ENCODE measurements at places on chromosomes 5 and 9.

GRCh38 chr9:38413283-38413682 is 11.0 kb downstream of the IGFBPL1 start:
- DNase-seq = no peak

DNA sequence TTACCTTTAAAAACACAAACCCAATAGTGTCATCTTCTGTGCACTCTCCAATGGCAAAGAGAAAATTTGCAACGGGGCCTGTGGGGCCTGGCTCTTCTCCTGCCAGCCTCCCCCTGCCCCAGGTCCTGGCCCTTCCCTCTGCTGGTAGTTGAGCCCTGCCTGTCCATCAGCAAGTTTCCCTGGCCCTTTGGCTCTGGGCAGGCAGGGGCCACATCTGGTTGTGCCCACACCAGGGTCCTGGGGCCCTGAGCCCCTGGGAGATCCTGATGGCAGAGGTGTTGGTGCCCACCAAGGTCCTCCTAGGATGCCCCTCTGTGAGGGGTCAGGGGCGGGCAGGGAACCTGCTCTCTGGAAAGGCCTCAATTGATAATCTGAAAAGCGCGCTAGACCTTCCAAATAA is 157.3 kb downstream of the DAB2IP start:
- DNase-seq = no peak

- no peak for DNase-seq
These were observed 88.7 kb downstream of the ITGA1 start for GRCh38 chr5:52876456-52876855.

DNA sequence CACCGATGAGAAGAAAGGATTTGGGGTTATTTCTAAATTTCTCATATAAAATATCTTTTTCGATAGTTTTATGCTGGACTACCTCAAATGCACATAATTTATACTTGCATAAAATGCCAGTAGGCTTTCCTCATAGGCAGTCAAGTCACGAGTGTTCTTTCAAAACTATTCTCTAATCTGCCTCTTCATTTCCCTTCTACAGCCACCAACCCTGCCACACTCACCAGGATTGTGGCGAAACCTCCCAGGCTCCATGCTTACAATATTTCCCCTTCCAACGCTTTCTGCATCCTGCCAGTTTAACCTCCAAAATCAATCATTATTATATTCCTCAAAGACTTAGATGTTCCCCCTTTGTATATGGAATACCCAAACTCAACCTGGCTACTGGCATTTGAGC is 65.4 kb downstream of the FRMD3 start:
- DNase-seq = no peak

GRCh38 chr5:33685873-33686755 is 205.7 kb downstream of the ADAMTS12 start:
- DNase-seq = no peak

DNA sequence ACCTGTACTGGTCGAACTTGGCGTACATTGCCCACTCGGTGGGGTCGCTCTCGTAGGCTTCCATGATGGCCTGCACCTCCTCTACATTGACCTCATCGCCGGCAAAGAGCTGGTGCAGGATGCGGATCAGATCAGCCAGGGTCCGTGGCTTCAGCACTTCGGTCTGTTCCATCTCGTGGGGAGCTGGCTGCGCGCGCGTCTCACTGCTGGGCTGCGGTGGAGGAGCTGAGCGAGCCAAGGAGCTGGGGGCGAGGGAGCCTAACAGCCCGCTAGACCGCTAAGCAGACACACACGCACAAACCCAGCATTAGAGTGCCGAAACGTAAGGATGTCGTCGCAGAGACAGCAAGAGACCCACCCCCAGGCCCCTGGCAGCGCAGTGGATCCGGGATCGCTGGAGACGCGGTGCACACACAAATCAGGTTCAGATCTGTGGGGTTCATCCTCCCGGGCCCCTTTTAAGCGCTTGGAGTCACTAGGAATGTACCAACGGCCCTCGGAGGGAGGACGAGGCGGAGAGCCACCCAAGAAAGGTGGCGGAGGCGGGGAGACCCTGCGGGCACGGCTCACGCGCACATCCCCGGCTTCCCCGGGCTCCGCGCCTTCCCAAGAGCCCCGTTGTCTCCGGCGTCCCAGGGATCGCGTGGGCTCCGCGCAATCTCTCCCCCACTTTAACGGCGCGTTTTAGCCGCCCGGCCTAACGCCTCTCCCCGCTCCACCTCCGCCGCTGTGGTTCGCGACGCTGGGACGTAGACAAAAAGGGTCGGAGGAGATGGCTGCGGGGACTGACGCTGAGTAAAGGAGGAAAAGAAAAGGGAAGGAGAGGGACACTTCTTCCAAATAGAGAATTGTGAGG is at the start of gene CDO1:
TSS of gene CDO1 (minus strand) at position 434 of the 856 bp plus-strand sequence. CDS start at position 172, 262 bp downstream.
- DNase-seq = no peak

DNA sequence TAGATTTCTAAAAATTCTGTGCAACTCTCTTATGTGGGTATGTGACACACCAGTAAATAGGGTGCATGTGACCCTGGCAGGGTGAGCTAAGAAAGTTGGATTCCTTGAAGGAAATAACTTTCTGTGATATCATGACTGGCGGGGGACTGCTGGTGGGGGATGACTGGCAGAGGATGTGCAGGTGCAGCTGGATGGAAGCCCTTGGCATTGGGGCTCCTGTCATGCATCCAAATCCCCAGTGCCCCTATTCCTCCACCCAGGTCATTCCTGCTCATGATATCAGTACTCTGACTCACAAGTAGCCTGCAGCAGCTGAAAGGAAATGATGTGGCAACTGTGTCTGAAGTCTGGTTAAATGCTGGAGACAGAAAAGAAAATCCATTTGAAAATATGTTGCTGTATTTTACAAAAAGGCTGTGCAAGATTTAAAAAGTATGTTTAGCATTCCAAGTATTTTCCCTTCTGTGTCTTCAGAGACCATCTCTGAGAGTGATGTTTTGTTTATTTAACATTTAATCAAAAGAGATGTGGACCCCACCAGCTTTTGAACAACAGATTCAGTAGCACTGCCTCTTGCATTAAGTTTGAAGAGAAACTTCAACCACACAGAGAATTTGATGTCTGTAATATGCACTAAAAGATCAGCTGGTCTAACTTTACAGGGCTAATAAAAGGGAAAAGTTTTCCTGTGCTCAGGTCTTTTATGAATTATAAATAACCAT is 17.9 kb upstream of the ZSWIM6 start:
- DNase-seq = no peak

DNA sequence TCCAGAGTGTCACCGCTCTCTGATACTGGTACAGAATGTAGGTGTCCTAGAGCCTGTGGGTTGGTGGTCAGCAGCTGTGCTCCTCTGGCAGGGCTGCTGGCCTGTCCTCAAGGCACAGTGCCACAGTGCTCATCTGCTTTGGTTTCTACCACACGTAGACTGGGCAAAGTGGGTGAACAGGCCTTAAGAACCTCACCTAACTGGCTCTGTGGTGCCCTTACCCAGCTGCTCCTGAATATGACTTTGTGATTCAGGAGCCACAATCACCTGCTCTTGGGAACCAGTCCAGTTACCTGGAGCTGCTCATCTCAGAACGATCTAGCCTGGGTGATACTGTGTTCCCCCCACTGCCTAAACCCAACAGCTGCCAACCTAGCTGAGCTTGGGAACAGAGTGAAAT is 6.4 kb downstream of the NOP16 start:
- DNase-seq = no peak

DNA sequence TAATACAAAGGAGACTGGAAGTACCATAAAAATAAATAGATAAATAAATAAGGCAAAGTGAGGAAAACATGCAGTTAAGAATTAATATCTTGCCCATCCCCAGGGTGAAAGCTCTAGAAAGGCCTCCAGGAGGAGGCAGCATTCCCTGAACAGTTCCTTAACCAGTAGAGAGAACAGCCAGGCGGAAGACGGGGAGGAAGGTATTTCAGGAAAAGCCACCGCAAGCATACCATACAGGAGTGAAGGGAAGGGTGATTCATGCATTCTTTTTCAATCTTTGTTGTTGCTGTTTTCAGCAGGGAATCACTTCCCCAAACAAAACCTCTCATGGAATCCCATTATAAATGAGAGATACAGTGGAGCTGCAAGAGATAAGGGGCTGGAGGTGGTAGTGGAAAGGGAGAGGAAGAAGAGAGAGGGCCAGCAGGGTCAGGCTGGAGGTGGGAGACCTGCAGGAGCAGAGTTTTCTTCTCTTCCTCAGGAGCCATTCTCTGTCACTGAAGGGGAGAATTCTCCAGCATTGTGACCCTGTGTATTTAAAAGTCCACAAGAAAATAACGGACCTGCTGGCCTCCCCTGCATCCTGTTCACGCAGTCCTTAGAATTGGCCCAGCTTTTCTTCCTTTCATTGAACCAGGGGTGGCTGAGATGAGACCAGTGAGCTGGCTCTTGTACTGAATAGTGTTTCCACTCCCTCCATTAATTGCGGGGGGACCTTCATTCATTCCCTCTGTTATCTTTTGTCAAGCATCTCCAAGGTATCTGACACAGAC is 255.9 kb downstream of the FAM114A2 start:
- no peak for DNase-seq

DNA sequence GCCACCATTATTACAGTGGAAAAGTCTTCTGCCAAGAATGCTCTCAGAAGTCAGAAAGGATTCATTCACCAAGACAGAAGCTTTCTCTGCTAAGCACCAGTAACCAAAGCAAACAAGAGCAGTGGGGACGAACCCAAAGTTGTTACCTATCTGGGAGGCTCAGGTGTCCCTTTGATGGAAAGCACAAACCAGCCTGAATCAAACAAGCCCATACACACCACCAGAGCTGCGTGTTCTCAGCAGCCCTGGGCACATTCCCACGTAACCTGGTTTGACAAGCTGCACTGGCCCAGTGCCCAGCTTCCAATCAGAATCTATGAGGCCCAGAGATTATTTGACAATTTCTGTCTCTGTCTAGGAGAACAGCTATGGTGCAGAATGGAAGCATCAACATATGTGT is 252.6 kb downstream of the ACTL7B start:
- no peak for DNase-seq

DNA sequence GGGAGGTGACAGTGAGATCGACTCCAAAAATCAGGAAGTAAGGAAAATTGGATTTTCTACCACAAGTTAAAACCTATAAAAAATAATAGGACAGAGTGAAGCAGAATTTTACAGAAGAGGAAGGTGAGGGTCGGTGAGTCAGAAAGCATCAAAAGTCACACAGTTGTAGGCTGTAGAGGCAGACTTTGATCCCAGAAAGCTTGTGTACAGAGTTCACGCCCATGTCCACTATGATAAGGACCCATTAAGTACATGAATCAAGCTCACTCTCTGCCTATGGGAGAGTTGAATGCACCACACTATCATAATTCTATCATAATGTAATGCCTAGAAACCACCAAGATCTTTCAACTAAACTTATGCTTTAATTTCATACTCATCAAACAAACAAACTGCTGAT is 291.2 kb downstream of the PRELID2 start:
- DNase-seq = no peak

GRCh38 chr9:4315582-4316215 is 15.8 kb upstream of the GLIS3 start:
- DNase-seq = peak; percentile 60

GRCh38 chr5:14464096-14464495 is 117.5 kb upstream of the OTULINL start:
- no peak for DNase-seq

- no peak for DNase-seq
These were observed 211.0 kb upstream of the PANK3 start for GRCh38 chr5:168790002-168790635.

DNA sequence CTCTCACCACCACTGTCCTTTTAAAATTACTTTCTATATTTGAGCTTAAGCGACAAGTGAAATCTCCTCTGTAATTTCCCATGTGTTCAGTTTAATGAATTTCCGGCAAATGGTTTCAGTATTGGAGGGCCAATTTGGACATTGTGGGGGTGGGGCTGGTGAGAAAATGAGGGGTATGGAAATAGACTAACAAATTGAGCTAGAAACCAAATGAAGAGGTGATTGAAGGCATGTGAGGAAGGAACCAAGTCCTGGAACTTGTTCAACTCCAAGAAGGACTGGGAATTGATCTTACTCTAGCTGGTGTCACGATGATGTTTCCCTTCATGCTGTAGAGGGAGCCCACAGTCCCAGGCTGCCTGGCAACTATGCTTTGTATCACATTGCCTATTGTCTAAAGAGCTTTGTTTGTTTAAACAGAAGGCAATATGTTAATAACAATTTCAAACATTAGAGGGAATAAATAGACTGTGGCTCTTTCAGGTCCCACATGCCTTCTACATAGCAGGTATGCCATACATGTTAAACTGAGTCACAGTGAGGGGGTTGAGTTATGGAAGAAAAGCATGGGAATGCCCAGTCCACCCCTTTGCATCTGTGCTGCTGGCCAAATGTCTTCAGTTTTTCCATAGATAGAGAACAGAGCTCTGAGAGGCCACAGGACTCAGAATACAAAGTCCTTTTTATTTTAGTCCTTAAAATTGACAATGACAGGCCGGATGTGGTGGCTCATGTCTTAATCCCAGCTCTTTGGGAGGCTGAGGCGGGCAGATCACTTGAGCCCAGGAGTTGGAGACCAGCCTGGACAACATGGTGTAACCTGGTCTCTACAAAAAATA is 25.0 kb upstream of the MATR3 start:
- no peak for DNase-seq

DNA sequence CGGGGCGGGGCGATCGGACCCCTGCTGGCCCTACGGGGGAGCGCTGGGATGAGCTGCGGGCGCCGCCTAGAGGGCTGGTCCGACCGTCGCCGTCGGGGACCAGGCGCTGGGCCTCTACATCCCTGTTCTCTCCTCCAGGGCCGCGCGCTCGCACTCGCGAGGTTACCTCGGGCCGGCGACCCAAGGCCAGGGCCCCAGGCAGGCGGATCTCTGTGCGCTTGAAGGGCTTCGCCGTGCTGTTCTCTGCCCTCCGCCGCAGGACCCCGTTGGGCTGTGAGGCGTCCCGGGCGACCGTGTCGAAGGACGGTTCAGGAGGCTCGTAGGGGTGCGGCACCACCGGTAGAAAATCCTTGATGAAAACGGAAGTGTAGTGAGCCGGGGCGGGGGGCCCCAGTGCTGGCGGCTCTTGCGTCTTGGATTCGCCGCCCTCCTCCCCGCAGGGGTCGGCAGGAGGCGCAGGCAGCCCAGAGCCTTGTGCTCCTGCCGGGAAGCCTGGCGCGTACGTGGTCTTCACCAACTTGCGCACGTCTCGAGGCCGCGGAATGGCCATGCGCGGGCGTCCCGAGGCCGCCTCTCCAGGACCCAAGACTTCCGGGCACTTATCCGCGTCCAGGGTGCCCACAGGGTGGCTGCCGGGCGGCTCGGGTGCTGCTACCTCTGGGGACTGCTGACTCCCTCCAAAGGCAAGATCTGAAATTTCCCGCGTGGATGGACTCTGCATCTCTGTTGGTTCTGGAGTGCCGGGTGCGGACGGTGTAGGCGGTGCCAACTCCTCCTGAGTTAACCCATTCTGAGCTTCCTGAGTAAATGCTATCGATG is 2.0 kb downstream of the PROB1 start:
- DNase-seq = peak; percentile 74

DNA sequence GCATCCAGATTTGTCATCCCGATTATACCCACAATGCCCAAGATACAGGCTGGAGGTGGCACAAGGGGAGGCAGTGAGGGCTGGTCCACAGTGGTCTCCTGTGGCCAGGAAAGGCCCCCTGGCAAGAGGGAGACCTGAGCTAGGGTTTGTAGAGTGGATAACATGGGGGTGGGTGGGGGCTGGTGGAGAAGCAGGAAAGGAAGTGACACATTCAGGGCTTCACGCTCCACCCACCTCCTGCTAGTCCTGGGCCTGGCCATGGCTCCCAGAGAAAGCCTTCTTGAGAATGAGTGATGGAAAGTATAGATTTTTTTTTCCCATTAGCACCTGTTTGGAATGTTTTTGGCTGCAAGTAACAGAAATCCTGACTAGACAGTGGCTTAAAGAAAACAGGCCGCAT is 81.3 kb downstream of the ANKRD33B start:
- no peak for DNase-seq

GRCh38 chr5:82413302-82414040 is 135.3 kb upstream of the RPS23 start:
- no peak for DNase-seq
